ENCODE measurements at places on chromosomes 2 and 18.
A peak's percentile ranks its signal among the peaks of the same experiment; 100 is the strongest.

DNA sequence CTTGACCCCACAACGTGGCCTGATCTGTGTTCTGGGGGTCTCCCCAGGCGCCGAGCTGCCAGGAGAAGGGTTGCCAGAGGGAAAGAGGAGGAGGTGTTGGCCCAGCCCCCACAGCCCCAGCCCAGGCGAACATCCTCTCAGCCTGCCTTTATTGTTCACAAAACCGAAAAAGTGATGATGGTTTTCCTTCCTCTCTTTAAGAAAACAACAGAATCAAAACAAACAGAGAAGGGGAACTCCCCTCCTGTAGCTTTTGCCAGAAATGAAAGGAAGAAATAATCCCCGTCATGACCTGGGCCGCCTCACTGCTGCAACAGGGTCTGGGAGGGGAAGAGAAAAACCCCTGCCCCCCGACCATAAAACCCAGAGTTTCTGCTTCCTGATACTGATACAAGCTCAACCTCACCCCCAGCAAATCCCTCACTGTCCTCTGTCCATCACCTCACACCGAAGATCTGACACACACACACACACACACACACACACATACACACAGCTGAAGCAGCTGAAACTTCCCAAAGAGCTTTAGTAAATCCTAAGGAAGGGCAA is 52.0 kb downstream of the ZFP36L2 start:
- peak; percentile 55 for DNase-seq

DNA sequence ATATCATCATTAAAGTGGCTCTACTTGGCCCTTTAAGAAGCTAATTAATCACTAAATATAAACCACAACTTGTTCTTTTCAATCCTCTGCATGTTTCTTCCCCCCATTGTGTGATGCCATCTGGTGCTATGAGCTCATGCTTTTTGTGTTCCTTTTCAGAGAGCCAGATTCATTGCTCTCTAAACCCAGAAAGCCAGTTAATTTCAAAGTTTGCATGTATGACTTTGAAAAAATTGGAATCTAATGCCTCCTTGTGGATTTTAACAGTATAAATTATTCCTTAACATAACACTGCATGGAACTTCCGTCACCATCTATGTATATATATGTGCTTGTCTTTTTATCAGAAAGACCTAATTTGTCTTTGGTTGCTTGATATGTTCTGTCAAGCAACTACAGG is 31.1 kb downstream of the TMEM178A start:
- DNase-seq = no peak

DNA sequence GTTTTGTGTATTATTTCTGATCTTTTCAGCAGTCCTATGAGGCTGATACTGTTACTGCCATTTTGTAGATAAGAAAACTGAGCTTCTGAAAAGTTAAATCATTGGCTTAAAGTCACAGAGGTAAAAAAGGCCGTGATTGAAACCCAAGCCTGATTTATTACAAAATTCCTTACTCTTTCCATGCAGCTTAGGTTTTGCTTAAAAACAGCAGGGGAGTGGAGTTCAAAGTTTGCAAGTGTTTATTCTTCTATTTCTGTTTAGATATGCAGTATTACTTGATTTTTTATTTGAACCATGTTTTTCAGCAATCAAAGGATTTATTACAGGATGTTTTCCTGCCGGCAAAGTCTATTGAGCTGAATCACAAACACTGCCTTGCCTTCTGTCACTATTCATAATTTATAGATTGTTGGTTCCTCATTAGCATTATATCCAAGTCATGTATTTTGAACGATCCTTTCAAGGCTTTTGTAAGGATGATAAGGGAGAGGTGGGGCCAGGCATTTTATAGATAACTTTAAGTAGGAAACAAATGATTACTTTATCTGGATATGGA is 31.9 kb upstream of the MSTN start:
- no peak for DNase-seq

DNA sequence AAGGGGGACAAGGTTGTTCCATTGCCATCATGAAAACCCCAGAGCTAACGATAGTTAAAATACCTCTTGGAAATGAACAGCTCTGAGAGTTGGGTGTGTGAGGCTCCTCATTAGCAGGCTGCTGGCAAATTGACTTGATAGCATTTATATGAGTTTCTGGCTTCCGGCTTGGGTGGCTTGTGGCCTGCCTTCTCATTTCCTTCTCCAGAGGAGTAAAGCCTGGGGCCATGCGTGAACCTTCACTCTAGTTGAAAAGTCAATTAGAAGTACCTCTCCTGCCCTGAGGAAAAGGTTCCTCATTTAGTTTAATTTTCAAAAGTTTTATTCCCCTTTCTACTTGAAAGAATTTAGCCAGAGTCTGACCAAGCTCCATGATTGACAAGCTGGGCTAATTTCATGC is 67.1 kb downstream of the MGAT5 start:
- DNase-seq = no peak

DNA sequence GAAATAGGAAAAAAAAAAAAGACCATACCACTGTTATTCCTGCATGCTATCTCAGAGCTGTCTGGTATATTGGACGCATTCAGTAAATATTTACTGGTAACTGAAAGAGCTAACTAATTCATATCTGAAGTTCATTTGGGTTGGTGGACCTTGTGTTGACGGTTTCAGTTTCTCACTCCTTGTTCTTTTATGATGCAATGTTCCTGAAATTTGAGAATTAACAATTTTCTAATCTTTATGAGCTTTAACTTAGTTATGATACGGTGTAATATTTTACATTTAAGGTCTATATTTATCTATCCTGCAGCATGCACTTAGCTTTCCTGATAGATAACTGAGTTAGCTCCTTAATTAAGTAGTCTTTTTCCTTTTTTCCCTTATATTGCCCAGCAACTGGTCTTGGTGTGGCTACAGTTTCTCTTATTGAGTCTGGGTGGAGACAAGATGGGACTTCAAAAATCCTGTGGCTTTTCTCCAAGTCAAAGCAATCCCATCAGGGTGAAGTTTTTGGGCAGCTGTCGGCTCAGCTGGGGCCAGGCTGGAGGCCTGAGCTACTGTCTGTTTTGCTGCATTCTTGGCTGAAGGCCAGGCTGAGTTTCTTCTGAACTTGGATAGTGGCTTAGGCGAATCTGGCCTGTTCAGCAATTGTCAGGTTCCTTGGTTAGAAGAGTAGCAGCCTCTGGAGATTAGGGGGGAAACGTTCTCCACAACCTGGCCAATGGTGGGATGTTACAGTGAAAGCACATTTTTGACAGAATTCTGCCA is 78.4 kb upstream of the MEX3C start:
- DNase-seq = no peak

- peak; percentile 42 for DNase-seq
Observed at GRCh38 chr2:240622531-240623235, 2.6 kb upstream of the GPR35 start.

- peak; percentile 23 for DNase-seq
Observed at GRCh38 chr2:26469092-26469710, 8.7 kb downstream of the OTOF start.

- DNase-seq = no peak
Observed at GRCh38 chr2:226873826-226874225, 38.0 kb downstream of the RHBDD1 start.

GRCh38 chr2:69033461-69034095 is 20.6 kb downstream of the ANTXR1 start:
- no peak for DNase-seq

DNA sequence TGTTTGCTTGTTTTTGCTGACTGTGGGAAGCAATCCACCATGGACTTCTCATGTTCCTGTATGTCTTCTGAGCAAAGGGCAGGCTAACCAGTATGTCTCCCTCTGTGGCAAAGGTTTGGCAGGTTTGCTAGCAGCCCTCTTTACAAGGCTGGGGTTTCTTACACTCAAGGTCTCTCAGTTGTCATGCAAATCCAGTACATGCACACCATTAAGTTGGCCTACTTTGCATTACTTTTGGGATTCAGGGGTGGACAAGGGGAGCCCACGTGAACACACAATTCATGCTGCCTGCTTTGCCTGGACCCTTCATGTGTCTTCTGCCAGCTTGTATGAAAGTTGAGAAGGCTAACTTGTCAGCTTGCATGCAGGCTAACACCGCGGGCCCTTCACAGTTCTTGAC is 134.9 kb downstream of the LRRTM4 start:
- DNase-seq = no peak

DNA sequence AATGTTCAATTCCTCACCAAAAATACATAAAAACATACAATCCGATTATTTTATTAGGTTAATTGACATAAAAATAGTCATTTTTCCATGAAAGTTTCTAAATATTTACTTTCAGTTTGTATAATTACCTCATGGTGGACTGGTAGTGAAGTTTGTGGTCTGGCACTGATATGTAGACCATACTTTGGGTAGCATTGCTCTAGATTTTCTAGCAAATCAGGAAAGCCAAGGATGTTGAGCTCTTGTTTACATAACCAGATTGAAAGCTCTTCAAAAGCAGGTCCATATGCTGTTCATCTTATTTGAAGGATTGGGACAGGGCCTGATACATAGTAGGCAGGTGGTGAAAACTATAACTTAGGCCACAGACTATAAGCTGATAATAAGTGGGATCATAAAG is 61.8 kb downstream of the COMMD1 start:
- DNase-seq = no peak

GRCh38 chr2:117199511-117199910 is 615.0 kb upstream of the DDX18 start:
- no peak for DNase-seq

- DNase-seq = no peak
Observed at GRCh38 chr18:68564351-68564750, 150.6 kb downstream of the TMX3 start.

DNA sequence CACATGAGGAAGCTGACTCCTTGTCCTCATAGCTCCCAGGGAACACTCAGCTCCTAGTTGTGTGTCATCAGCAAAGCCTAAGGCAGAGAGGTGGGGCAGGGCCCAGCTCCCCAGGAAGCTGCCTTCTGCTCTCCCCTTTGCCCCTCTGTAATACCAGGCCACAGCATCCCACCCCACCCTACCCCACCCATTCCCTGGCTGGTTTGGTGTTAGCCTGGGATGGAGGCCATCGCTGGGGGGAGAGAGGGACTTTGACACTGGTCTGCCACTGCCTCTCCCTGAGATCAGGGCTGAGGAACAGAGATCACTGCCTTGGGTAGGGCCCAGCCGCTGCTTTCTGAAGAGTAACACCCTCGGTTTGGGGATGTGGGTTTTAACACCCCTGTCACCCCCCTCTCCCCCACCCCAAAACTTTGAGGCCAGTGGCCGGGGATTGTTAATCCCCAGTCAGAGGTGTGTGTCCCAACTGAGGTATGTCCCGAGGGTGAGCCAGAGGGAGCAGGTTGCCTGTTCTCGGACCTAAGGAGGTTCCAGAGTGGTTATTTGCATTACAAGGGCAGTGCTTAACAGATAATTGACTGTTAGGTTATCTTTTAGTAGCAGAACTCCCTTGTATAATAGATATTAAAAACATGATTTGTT is 41.4 kb downstream of the TET3 start:
- no peak for DNase-seq

DNA sequence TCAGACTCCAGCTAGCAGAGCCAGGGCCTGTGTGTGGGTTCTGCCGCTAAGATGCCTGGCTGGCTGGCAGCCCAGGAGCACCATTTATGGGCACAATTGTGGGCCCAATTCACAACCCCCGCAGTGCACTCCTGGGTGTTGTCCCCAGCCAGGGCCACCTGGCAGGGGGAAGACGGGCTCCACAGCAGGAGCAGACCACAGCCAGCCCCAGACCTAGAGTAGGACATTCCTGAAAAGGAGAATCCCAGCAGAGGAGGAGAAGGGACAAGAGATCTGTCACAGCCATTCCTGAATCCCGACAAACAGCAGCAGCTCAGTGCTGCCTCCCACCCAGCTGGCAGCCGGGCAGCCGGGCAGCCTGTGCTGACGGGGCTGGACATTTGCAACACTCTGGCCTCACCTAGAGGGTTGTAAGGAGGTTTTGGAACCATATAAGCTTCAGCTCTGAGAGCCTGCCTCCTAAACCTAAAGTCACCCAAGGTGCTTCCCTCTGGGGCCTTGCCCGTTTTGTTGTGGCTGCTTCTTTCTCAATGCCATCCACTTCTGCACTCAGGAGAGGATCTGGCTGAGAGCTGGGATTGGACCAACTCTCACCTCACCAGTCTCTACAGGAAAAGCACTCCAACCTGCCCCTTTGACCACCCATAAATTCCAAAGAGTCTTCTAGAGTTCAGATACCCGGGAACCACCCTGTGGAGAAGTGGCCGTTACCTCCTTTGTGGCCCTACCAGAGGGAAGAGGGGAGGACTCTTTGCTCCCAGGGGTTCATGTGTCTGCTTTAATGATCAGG is 4.1 kb upstream of the TMEM177 start:
- no peak for DNase-seq

DNA sequence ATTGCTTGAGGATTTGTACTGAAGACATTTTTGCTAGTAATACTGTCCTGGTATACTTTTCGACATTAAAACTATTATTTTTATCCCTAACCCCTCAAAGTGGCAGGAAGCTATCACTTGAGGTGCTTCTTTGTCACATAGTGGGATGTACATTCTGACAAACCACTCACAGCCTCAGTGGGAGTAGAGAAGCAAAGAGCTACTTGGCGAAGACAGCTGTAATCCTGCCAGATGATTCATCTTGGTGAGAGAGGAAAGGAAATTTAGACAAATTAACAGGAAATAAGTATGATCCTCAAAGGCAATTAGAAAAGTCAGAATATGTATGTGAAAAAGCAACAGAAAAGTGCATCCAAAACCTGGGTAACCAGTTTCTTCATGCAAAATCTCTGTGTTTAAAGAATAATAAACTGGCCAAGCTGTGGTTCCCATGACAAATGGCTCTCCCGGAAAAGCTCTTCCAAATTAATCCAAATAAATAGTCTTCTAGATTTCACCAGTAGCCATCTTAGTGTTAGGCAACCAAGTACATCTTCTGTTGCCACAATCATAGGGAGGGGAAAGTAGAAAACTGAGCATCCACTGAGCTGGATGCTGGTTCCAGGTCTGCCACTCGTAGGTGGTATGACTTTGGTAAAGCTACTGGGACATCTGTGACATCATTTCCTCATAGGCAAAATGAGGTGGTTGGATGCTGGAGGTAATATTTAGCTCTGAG is 308.0 kb upstream of the LYPD1 start:
- DNase-seq = no peak

DNA sequence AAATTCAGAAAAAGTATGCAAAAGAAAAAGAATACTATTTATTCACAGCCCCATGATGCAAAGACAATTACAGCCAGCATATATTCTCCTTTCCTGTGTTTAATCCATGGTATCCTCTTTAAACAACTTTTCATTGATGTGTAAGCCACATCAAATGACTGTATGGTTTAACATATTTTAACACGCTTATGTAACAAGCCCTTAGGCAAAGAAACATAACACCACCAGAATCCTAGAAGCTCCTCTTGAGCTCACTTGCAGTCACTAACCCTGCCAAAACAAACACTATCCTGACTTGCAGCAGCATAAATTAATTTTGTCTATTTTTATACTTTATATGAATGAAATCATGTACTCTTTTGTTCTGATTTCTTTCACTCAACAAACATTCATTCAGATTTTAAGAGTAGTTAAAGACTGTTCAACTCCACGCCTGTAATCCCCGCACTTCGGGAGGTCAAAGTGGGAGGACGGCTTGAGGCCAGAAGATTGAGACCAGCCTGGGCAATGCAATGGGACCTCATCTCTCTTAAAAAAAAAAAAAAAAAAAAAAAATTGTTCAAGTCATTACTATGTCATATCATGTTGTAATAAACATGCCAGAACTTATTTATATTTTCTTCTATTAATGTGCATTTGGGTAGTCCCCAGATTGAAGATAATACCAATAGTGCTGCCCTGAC is 226.3 kb downstream of the NBAS start:
- no peak for DNase-seq

GRCh38 chr2:119491776-119492525 is 32.3 kb downstream of the SCTR start:
- DNase-seq = no peak

All from activated CD8-positive, alpha-beta memory T cell treated with anti-CD3 and anti-CD28 coated beads for 1 hour (primary cell).